Activated B cell treated with CpG ODN at 0.5 μM for 24 hours (primary cell): ENCODE measurements at places on chromosomes 13 and 19. TPM values are rescaled to one million over a fixed set of nuclear protein-coding genes. Genes with fewer than 3 reads are reported as not detected.

The FUT1 gene
- not detected in 2 replicates for total RNA-seq

The ZNF563 gene
- 3.6 and 3.7 TPM in 2 replicates for total RNA-seq

The ADGRE1 gene
- total RNA-seq, result 0.15 and 0.18 TPM in 2 replicates

The ZNF135 gene
- 5.8 and 7.5 TPM in 2 replicates for total RNA-seq

The PLPPR3 gene
- total RNA-seq, result not detected in 2 replicates
